Femur (tissue), 1 donor: ENCODE measurements at places on chromosomes 16 and 17.
A peak's percentile ranks its signal among the peaks of the same experiment; 100 is the strongest.

DNA sequence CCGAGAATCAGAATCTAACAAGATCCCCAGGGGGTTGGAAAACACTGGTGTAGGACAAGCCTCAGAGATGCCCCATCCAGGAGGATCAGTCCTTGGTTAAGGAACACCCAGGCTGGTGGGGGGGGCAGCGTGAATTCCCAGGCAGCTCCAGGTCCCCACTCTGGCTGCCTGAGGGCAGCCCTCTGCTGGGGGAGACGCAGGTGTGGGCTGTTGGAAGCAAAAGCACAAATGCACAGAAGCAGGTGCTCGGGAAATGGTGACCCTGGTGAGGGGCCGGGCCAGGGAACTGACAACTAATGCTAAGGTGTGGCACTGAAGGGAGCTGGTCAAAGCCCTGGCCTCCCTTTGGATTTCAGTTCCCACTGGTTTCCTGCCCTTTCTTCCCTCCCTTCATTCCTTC lies 140.8 kb upstream of the CDH5 start:
- DNase-seq, result no peak

DNA sequence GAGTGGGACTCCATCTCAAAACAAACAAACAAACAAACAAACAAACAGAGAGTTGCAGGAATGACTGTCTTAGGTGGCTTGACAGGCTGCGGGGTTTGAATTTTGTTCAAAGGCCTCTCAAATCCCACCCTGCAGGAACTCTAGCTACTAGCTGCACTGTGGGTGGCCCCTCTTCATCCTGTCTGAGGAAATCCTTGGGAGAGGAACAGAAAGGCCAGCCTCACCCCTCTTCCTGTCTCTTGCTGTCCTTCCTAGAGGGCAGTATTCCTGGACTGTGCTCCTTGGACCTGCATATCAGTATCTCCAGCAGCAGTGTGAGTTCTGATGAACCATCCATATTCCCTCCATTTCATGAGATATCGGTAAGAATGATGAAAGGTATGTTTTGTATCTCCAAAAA lies 2.0 kb upstream of the CCDC92B start:
- no peak for DNase-seq

- DNase-seq, result no peak
These were observed 21.7 kb upstream of the VWA3A start for GRCh38 chr16:22070361-22071330.

DNA sequence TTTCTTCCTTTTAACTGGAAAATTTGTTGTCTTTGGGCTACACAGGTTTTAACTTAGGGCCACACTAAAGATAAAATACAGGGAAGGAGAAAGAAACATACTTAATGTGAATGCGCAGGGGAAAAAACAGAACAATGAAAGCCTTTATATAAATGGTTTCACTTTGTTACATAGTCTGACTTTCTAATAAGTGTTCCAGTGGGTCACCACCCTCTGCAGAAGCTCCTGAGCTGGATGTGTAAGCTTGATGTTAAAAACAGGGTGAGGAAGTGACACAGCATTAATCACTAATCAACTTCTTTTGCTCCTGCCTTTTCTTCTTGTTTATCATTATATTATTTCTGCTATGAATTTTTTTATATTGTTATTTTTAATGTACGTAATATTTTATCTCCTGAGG lies 445.6 kb upstream of the CA10 start:
- DNase-seq, result no peak

DNA sequence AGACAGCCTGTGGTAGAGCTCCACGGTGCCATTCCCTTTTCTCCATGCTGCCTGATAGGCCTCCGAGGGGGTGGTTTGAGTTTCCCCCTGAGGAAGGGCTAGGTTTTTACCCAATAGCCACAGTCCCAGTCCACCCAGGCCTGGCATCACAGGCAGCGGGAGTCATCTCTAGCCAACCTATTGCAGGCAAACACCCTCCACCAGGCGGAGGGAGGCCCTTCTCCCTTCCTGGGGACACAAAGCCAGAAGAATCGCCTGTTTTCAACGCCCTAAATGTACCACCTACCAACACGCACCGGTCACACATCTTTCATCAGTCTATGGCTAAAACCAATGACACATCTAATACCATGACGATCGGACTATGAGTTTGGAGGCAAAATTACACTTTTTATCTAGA lies 7.4 kb downstream of the CSNK1D start:
- no peak for DNase-seq

DNA sequence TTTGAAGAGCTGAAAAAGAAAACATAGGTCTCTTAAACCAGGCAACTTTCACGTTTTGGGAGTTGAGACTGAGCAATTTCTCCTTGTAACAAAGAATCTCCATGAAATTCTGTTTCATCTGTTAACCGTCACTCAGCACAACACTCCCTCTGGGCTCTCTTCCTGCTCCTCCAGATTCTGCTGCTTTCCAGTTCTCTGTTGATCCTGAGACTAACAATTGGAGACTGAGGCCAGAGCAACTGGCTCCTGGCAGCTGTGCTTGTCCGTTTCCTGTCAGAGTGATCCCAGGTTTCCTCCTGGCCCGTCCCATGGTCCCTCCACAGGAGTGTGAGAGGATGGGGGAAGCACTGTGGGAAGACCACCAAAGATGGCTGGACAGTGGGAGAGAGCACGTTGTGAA lies 32.5 kb downstream of the IST1 start:
- peak; percentile 33 for DNase-seq

DNA sequence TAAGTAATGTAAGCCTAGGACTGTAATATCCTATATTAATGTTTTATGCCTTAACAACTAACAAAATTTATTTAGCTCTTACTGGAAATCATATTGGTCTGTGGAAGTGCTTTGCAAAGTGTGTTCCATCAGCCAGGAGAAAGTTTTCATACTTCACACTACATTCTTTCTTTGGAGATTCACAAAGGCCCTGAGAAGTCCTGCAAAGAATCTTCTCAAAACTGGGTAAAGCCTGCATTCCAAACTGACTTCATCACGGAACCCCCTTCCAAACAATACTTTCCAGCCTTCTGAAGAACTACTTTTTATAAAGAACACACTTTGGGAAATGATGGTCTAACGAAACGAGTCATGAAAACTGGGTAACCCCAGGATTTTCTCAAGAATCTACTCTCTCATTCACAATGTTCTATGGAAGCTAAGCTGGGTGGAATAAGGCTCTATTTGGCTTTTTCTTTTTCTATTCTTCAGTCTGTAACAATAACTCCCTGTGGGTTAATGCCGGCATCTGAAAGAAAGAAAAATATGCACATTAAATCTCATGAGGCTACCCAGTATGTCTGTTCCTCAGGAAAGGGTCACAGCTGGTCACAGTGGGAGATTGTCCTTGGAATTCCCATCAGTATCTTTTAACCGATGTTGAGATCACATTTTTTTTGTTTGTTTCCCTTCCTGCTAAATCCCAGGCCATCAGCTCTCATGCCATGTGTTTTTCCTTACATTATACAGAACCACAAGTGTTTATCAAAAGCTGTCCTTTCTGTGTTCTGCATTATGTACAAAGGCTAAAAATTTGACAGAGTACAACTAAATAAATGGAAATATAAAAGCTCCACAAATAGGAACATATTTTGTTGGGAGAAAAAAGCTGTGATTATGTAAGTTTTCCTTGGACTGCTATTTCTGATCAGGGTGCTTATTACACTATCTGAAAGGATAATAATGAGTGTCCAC lies 12.8 kb upstream of the AKAP1 start:
- no peak for DNase-seq

DNA sequence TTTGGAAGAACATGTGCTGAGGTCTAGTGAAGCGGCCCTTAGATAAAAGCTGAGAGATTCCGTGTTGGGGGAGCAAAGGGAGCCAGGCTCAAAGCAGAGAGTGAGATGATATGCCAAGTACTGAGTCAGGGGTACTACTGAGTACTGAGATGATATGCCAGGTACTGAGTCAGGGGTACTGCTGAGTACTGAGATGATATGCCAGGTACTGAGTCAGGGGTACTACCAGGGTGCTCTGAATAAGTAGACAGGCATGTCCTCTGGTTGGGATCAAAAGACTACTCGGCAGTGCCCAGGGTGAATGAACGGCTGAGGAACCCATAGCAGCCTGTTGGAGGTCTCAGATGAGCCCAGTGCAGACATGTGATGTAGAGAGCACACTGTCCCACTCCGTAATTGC lies 239.0 kb downstream of the SOX9 start:
- DNase-seq, result no peak

GRCh38 chr16:73793260-73793659 lies 503.4 kb upstream of the PSMD7 start:
- DNase-seq, result no peak
